HCT116 (cell line): ENCODE measurements at places on chromosomes 2 and 18. TPM values are rescaled to one million over a fixed set of nuclear protein-coding genes. Genes with fewer than 3 reads are reported as not detected.

DNA sequence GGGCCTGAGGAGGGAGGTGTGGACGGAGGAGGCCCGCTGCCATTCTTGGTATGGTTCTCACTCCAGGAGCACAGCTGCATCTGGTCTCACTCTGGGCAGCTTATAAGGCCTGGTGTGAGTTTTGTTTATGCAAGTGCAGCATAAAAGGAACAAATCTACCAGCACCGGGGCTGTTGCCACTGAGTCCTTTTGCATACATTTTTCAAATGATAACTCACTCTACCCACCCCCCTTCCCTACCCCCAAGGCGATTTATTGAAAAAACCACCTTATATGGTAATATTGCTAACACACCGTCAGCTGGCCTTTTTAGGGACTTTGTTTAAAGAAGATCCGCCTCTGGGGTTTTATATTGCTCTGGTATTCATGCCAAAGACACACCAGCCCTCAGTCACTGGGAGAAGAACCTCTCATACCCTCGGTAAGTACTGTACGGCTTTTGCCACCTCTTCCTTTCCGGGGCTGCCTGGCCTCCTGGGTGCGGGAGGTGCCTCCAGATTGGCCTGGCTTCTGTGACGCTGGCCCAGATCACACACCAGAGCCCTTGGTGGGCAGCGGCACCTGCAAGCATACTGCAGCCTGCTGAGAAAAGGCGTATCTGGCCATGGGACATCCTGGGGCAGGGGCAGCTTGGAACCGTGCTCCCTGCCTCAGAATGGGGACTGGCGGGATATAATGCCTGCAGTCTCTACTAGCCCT lies at the start of gene ACTG2:
Gene ACTG2, plus strand, starts transcription at position 378 of the 699 bp plus-strand sequence. CDS start 8,304 bp downstream, outside the sequence.
- no peak for DNase-seq
- H3K36me3 ChIP-seq, result no peaks in the 10 kb centered on the region
- H3K27me3 ChIP-seq, result no peaks in the 10 kb centered on the region

GRCh38 chr2:11631462-11631861 lies 38.5 kb downstream of the NTSR2 start:
- no peaks in the 10 kb centered on the region for H3K27me3 ChIP-seq
- H3K27ac ChIP-seq, result no peak overlapping the region
- no peak for DNase-seq

- H3K36me3 ChIP-seq, result no peaks in the 10 kb centered on the region
- DNase-seq, result no peak
- no peaks in the 10 kb centered on the region for H3K27me3 ChIP-seq
- no peak overlapping the region for H3K27ac ChIP-seq
- no peaks in the 10 kb centered on the region for H3K4me1 ChIP-seq
Observed at GRCh38 chr2:25592766-25593292, 80.5 kb downstream of the DTNB start.

- DNase-seq, result peak; percentile 67
- H3K36me3 ChIP-seq, result no peaks in the 10 kb centered on the region
- no peak overlapping the region for H3K27ac ChIP-seq
Observed at GRCh38 chr2:191218292-191218898, 26.8 kb upstream of the MYO1B start.

DNA sequence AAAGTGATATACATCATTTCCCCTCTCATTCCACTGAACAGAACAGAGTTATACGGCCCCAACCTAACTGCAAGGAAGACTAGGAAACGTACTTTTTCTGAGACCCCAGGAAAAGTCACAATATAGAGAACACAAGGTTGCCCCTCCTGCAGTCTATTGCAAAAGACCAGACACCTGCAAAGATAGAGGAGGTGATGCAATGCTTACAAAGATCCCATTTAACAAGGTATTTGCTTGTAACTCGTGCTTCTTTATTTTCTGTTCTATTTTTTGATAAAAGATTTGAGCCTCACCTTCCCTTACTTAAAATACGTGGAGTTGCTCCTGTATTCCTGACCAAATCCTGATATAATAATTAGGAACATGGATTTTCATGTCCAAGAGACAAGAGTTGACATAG lies 793.0 kb upstream of the ID2 start:
- H3K4me3 ChIP-seq, result no peak overlapping the region
- no peaks in the 10 kb centered on the region for H3K4me1 ChIP-seq
- no peak for DNase-seq
- peaks cover 9% of the 10 kb centered on the region; the same call in 1 of the 2 replicates for H3K27me3 ChIP-seq
- H3K27ac ChIP-seq, result no peak overlapping the region

LTBP1 gene
- 5.1 TPM for total RNA-seq

FZD7 gene
- total RNA-seq, result 14.6 TPM

SRD5A2 gene
- not detected for total RNA-seq
